ENCODE measurements at places on chromosomes 6 and 20.
A peak's percentile ranks its signal among the peaks of the same experiment; 100 is the strongest.

DNA sequence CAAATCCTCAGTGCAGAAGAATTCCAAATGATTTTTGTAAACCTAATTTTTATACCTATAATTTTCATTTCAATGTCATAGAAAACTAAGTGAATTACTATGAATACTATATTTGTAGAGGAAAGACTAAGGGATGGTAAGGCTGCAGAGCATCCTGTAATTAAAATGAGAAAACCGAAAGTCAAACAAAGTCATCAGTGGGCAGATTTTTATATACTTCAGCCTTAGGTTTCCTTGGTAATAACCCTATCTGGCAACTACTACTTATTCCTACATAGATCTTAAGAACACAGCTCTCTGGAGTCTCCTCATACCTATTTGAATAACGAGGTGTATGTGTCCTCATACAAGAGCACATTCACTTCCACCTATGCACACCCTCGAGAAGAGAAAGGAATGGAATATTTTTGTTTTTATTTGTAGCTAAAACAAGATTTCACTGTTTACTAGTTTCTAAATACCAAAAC is 117.9 kb upstream of the SGK1 start:
- no peak for DNase-seq

GRCh38 chr20:50409495-50409894 is 100.7 kb upstream of the PTPN1 start:
- DNase-seq: no peak

- no peak for DNase-seq
These were observed 141.2 kb downstream of the BMP2 start for GRCh38 chr20:6908673-6909072.

DNA sequence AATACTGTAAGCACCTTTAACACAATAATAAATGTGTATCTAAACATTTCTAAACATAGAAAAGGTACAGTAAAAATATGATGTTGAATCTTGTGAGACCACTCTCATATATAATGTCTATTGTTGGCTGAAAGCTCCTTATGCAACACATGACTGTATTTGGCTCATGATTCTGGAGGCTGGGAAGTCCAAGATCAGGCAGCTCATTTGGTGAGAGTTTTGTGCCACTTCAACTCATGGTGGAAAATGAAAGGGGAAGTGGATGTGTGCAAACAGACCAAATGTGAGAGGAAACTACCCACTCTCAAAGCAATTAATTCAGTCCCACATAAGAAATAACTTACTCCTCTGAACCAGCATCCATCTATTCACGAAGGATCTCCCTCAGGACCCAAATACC is 257.7 kb upstream of the OPRM1 start:
- no peak for DNase-seq

- DNase-seq: no peak
These were observed 175.1 kb upstream of the FOXQ1 start for GRCh38 chr6:1136827-1137226.

DNA sequence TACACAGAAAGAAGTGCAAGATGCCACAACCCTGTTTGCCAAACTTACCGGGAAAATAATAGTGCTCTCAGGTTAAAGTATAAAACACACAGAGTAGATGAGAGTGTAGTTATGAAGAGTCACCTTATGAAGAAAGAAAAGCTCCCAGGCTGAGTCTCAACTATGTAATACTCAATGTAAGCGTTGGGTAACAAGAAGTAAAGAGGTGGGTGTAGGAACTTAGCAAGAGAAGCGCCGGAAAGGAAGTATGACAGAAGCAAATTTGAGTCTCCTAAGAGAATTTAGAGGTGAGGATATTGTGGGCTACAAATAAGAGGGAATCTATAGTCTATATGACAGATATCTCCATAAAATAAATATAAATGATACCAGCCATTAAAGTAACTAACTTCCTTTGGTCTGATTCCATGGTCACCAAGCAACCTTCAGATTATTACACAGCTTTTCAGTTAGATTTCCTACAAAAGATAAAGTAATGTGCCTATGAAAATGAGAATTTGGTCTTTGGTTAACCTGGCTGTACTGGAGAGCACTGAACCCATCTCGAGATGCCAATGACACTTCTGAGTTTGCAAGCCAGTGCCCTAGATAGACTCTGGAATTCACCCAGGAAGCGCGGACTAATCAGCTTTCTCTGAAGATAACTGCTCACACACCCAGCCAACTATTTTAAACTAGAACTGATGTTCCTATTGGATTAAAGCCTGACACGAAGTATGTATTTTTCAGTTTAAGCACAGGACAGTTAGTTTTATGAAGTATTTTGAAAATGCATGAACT is 1.8 kb downstream of the TUBE1 start:
- DNase-seq: no peak

DNA sequence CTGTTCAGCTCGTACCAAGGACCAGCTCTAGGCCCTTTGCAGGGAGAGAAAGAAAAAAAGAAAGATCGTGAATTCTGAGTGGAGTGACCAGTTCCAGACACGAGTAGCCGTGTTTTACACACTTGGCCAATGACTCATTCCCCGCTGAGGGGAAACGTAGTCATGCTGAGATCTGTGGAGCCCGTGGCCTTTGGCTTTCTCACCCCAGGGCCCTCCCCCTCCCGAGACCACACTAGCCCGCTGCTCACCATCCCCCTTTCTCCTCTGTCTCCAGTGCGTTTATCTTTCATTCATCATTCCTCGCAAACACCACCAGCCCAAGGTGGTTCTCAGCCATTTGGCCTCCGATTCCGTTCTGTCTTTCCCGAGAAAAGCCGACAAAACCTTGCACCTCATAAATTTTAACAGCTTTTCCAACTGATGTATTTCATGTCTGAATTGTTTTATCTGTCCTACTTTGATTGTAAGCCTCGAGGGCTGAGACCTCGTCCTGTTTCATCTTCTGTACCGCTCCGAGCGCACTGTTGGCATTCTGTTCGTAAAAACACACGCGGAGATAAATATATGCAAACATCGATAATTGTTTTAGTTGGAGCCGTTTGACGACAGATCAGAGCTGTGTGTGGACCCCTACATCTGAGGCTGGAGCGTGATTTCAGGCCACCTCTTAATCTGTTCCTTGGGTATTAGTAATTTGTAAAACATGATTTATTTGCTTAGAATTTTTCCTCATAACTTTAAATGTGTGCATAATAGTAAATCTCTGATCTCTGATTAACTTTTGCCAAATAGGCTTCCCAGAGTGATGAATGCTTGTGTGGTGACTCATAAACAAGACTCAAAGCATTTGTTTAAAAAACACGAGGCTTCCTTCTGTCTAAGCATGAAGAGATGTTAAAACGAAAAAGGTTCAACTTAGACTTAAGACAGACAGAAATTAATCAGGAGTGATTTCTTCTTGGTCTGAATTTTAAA is 336.6 kb downstream of the CDH4 start:
- DNase-seq: no peak

- DNase-seq: no peak
These were observed 7.7 kb upstream of the CAP2 start for GRCh38 chr6:17385660-17386059.

GRCh38 chr6:157761331-157761921 is 61.6 kb upstream of the SNX9 start:
- peak; percentile 51 for DNase-seq

GRCh38 chr6:83514866-83515466 is 2.6 kb downstream of the PRSS35 start:
- no peak for DNase-seq

GRCh38 chr6:108945681-108946159 is 97.5 kb downstream of the ARMC2 start:
- no peak for DNase-seq

DNA sequence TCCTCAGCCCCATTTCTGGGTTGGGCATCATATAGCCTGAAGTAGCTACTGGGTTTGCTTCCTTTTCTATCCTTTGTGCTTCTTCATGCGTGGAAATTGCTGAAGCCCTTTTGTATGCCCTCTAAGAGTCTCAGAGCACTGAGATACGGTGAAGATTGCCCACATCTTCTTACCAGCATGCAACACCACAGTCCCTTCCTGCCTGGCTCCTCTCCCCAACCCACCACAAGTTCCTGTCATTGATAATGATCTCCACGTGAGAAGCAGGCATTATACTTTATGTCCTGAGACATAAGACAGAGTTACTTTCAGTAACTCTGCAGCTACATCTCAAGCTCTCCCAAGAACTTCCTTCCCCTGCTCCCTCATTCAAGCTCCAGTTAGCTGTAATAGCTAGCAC is 15.8 kb upstream of the PLCB4 start:
- no peak for DNase-seq

DNA sequence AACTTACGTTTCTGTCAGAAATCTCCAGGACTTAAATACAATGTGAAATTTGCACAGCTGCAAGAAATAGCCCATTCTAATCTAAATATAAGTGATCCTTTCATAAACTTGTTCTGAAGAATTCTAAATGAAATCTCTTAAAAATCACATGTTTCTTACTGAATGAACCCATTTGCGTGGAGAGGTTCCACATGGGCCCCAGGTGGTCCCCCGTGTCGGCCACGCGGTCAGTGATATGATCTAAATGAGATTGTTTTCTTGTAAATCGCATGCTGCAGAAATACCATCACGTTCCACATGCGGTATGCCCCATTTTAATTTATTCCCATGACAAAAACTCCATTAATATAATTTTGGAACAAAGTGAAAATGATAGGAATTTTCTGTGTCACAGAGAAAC is 818.9 kb upstream of the SLC35B3 start:
- DNase-seq: no peak

DNA sequence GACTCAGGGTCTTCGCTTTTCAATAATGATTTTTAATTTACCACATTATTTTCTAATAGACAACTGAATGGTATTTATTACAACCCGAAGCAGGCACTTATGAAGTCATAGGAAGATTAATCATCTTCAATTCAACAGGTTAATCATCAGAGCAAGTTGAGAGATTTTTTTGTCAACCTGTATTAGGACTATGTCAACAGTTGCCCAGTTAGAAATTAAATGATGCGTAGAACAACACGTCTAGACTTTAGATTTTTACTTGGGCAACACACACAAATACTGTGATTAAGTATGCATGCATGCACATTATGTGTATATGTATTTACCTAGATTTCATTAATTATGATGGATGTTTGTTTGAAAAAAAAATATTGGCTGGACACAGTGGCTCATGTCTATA is 4.3 kb downstream of the ILRUN start:
- no peak for DNase-seq

GRCh38 chr6:150541576-150541975 is 58.1 kb upstream of the PLEKHG1 start:
- DNase-seq: no peak

- DNase-seq: no peak
These were observed 39.0 kb downstream of the MTRES1 start for GRCh38 chr6:107066697-107067659.

- DNase-seq: no peak
These were observed 2.0 kb upstream of the SMOC2 start for GRCh38 chr6:168438783-168439520.

DNA sequence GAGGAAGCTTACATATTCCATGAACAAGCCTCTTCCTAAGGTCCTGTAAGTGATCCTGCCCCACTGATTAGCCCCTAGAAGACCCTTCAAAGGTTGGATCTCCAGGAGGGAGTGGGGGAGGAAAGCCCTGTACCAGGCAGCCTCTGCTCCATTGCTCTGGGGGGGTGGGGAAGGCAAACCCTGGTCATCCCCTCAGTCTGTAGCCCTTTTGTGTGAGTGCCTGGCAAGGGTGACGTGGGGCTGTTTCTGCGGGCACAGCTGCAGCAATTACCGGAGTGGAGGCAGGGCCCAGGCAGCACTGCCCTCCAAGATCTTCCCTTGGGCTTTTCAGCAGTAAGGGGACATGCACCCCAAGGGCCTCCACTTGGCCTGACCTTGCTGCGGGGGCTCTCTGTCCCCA is at the start of gene MOG:
Gene MOG, plus strand, starts transcription at position 295 of the 400 bp plus-strand sequence. CDS start 118 bp downstream, outside the sequence.
- no peak for DNase-seq

GRCh38 chr20:32569380-32570305 is 15.5 kb downstream of the NOL4L start:
- no peak for DNase-seq

DNA sequence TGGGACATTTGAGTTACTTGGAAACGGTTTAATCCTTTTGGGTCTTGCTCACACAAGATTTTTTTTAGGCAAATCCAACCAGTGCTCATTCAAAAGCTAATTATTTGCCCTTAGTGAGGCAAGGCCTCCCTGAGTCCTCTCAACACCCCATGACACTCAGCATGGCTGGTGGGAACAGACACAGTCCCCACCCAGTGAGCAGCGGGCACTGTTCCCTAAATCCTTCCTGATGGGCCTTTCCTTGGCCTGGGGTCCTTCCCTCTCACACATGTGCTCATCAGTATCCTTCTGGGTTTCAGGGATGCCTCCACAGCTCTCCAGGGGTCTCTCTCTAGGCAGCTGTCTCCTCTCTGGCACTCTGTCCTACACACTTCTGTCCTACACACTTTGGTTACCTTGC is 28.0 kb downstream of the PLAGL2 start:
- DNase-seq: no peak

DNA sequence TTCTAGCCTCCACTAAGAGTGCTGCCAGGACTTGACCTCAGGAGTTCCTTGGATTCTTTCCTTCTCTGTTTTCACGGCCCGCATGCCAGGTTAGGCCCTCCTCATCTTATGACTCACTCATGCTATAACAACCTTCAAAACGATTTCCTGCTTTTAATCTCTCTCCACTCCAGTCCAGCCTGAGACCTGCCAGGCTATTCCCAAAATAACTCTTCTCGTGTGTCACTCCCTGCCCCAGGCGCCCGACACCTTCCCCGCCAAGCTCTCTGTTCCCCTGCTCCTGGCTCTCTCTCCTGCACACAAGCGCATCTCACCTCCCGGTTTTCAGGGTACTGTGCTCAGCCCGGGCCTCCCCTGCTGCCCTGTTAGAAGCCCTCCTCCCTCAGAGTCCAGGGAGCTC is 64.1 kb upstream of the RPS6KA2 start:
- DNase-seq: no peak

DNA sequence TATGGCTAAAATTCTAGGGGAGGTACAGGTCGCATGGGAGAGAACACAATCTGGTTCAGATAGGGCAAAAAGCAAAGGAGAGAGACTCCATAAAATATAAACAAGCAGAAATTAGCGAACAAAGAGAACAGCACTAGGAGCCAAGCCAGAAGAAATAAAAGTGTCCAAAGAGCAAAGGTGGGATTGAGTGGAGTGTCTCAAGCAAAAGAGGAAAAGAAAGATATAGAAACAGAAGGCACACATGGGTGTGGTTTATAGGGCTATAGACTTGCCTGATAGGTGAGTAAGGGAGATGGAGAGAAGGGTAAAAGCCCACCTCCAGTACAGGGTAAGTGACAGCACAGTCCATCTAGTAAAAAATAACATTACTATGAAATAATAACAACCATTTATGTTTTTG is 36.5 kb upstream of the IRAK1BP1 start:
- DNase-seq: no peak

DNA sequence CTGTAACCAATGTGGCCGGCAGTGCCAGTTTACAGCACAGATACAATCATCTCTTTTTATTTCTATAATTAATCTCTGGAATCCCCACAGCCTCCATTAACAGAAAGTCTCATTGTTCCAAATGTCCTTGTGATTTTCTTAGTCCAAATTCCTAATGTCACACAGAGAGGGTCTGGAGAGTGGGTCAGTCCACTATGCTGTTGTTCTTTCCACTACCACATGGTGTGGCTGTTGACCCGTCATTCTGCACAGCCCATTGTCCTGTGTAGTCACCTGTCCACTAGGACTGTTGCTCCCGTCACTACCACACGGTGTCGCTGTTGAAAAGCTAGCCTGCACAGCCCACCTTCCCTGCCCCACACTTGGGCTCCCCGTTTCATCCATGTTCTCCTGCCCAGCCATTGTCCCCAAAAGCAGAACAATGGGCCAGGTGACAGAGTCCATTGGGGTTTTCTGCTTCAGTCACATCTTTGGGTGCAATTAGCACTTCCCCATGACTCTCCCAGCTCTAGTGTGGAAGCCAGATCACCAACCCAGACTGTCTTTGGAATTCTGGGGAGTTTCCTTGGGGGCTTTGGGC is 8.6 kb upstream of the LBP start:
- DNase-seq: no peak

- no peak for DNase-seq
These were observed 6.5 kb upstream of the RNF24 start for GRCh38 chr20:4021906-4022305.
